ENCODE measurements at places on chromosomes 16 and 17. TPM values are rescaled to one million over a fixed set of nuclear protein-coding genes. Genes with fewer than 3 reads are reported as not detected.

DNA sequence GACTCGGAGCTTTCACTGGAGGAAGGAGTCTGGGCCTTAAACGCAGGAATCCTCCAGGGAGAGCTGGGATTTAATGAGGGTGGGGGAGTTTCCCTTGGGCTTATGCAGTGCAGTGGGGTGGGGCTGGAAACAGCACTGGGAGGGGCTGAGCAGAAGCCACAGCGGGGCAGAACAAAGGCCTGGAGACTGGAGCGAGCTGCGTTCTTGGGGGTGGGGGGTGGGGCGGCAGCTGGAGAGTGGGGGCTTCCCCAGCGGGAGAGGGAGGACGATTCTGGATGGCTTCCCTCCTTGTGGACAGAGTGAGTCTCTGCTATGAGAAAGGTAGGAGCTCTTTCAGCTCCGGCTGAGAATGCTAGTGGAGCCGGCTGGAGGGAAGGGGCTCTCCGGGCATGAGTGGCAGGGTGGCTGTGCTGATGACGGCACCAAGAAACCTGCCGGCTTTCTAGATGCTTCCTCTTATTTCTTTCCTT is 406.0 kb downstream of the SEC14L1 start:
- DNase-seq: no peak

GRCh38 chr17:2061441-2061958 is 6.6 kb downstream of the HIC1 start:
- DNase-seq: no peak

- DNase-seq: no peak
Measured at GRCh38 chr16:74747-75334, 2.4 kb upstream of the RHBDF1 start.

DNA sequence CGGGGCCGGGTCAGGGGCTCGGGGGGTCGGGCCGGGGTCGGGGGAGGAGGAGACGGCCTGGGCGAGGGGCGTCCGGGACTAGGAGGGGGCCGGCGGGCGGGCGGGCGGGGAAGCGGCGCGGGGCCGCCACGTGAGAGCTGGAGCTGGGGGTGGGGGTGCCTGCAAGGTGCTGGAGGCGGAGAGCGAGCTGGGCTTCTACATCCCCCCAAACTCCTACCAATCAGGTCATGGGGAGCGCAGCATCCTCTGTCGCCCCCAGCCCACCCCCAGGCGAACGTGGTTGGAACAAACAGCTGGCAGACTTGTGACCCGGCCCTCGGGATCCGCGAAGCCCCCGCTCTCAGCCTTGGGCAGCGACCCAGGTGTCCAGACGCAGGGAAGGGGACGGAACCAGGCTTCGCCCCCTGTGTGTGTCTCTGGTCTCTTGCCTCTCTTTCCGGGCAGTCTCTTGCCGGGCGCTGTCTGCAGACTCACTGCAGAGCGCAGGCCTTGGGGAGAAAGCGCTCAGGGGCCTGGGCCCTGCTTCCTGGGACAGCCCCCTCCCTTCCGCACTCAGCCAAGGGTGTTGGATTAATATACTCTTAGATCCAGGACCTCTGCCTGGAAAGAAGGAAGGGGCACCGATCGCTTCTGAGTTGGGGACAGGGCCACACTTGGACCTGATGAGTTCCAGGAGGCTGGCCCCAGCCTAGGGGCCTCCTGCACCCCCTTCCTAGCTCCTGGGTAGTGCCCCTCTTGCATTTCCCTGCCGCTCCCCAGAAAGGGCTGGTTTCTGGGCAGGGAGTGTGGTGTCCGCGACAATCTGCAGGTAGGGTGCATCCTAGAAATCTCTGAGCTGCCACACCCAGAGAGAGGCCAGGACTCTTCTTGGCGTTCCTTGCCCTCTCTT is 722 bp downstream of the RASL10B start:
- DNase-seq: no peak

The SEPTIN1 gene
- 117 TPM for total RNA-seq

DNA sequence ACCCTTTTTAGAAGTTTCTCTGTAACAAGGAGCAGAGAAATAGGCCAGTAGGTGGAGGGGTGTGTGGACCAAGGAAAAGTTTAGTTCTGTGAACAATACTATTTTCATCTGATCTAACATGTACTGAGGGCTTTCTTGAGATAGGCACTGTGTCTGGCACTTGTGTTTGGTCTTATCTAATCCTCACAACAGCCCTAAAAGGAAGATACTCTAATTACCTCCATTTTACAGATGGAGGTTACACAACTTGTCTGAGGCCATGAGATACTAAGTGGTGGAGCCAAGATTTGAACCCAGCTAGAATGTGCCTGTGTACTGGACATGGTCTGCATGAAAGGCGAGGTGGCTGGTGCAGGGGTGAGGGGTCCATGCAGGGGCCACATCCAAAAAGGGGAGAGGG is 4.5 kb downstream of the TNFSF12 start:
- no peak for DNase-seq

GRCh38 chr17:3534881-3535252 is 22.7 kb downstream of the TRPV3 start:
- DNase-seq: peak; percentile 49

The QPRT gene
- 39.6 TPM for total RNA-seq

The STRADA gene
- 25.8 TPM for total RNA-seq

- peak; percentile 81 for DNase-seq
Measured at GRCh38 chr17:45307290-45308015, 9.4 kb downstream of the MAP3K14 start.

DNA sequence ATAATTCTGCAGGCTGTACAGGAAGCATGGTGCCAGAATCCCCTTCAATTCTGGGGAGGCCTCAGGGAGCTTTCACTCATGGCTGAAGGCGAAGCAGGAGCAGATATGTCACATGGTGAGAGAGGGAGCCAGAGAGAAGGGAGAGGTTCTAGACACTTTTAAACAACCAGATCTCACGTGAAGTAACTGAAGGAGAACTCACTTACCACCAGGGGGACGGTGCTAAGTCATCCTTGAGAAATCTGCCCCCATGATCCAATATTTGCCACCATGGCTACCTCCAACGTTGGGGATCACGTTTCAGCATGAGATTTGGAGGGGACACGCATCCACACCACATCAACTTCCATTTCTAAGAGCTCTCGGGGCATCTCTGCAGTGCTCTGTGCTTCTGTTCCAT is 37.4 kb upstream of the GNA13 start:
- DNase-seq: no peak

Data from Karpas-422 (cell line).